Suppressor macrophage treated with lipopolysaccharide for 1 hour (primary cell): ENCODE measurements at places on chromosomes 11 and 22.

GRCh38 chr11:2687223-2687530 lies 12.6 kb downstream of the KCNQ1OT1 start:
- no peak for DNase-seq

GRCh38 chr11:112651386-112651785 lies 309.8 kb upstream of the NCAM1 start:
- DNase-seq = no peak

DNA sequence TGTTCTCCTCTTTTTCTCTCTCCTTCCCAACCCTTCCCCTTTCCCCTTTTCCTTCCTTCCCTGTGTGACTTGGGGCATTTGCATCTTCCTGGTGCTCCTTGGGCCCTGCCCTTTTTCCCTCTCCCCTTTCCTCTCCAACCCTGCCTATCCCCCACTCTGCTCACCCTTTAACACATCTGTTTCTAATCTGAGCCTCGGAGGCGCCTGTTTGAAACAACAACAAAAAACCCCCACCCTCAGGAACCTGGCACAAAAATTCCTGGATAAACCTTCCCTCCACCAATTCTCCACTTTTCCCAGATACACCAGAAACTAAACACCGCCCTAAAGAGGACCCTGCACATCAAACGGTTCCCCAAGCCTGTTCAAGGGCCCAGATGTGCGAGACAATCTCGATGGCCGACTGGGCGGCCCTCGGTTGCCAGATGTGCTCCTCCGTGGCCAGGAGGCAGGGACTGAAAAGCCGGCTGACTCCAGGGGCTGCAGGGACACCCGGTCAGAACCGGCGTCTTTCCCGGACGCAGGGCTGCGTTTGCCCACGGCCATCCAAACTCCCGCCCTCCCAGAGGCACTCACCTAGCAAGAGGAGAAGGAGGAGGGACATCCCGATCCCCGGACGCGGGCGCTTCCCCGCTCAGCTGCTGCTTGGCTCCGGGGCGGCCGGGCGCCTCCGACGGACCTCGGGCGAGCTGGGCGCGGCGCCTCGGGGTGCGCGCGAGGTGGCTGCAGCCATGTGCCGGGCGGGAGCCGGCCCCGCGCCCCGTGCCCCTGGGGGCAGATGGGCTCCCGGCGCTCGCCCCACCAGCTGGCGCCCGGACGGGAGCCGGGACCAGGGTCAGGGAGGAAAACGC lies 486 bp downstream of the CLMP start:
- peak; percentile 26 for DNase-seq

- no peak for DNase-seq
These were observed 19.8 kb downstream of the FBLN1 start for GRCh38 chr22:45522462-45522861.

GRCh38 chr11:83609191-83609590 lies 323.0 kb upstream of the CCDC90B start:
- DNase-seq = no peak

- no peak for DNase-seq
These were observed 673.3 kb downstream of the CNTN5 start for GRCh38 chr11:99693941-99694492.

GRCh38 chr22:23110190-23110921 lies 31.4 kb downstream of the RSPH14 start:
- no peak for DNase-seq

- DNase-seq = no peak
These were observed 9.0 kb downstream of the MCAM start for GRCh38 chr11:119307974-119308373.

- no peak for DNase-seq
These were observed 462.6 kb downstream of the BUD13 start for GRCh38 chr11:116310226-116310625.

DNA sequence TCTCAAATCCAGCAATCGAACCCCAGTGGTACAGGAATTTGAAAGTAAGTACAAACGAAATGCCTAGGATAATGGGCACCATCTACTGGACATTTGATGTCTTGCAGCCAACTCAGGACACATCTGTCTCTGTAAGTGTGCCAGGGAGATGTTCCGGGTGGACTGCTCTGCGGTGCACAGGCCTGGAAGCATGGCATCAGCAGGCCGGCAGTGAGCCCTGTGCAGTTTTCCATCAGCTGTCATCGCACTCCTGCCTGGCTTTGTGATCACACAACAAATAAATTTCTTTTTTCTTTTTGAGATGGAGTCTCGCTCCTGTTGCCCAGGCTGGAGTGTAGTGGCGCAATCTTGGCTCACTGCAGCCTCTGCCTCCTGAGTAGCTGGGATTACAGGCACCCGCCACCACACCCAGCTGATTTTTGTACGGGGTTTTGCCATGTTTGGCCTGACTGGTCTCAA lies 71.0 kb downstream of the JAM3 start:
- peak; percentile 51 for DNase-seq

- no peak for DNase-seq
These were observed 72.0 kb upstream of the LMO1 start for GRCh38 chr11:8335683-8336082.

DNA sequence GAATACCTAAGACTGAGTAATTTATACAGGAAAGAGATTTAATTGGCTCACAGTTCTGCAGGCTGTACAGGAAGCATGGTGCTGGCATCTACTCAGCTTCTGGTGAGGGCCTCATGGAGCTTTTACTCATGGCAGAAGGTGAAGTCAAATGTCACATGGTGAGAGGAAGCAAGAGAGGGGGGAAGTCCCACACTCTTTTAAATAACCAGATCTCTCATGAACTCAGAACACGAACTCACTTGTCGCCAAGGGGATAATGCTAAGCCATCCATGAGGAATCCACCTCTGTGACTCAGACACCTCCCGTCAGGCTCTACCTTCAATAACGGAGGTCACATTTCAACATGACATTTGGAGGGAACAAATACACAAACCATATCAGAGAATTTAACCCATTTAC lies 42.2 kb downstream of the BIRC2 start:
- DNase-seq = peak; percentile 25

DNA sequence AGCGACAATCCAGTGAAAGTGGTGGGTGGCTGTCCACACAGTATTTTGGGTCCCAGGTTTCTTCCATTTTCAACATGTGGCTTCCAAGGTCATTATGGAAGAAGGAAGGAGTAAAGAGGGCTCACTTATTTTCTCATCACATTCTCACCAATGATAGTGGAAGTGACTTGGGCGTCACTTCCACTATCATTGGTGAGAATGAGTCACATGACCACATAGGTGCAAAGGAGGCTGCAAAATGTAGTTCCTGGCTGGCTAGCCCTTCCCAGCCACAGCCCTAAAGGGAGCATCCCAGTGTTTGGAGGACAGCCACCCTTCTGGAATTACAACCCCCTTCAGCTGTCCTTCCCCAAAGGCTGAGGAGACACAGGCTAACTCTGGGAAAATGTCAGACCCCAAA lies 95.6 kb downstream of the TSPAN18 start:
- no peak for DNase-seq
